ENCODE measurements at places on chromosomes 6 and 20.

- peaks cover 12% of the 10 kb centered on the region for H3K4me1 ChIP-seq
- DNase-seq: no peak
- H3K36me3 ChIP-seq: peaks cover 11% of the 10 kb centered on the region
- H3K27me3 ChIP-seq: no peaks in the 10 kb centered on the region
- no peak overlapping the region for H3K27ac ChIP-seq
These were observed 50.3 kb downstream of the TRPC4AP start for GRCh38 chr20:35042268-35042667.

- H3K27ac ChIP-seq: no peak overlapping the region
- no peaks in the 10 kb centered on the region for H3K27me3 ChIP-seq
- no peak overlapping the region for H3K4me3 ChIP-seq
- H3K36me3 ChIP-seq: no peaks in the 10 kb centered on the region
- no peak for DNase-seq
- no peaks in the 10 kb centered on the region for H3K4me1 ChIP-seq
These were observed 526.6 kb upstream of the ARID1B start for GRCh38 chr6:156250593-156250992.

- no peak for DNase-seq
- H3K27ac ChIP-seq: no peak overlapping the region
- no peak overlapping the region for H3K4me3 ChIP-seq
- H3K27me3 ChIP-seq: peaks cover 17% of the 10 kb centered on the region
- H3K36me3 ChIP-seq: no peaks in the 10 kb centered on the region
These were observed 1467.0 kb upstream of the DEFB115 start for GRCh38 chr20:29790510-29790909.

GRCh38 chr6:44653761-44654218 is 266.3 kb downstream of the CDC5L start:
- H3K4me1 ChIP-seq: peaks cover 20% of the 10 kb centered on the region
- H3K36me3 ChIP-seq: no peaks in the 10 kb centered on the region
- no peak overlapping the region for H3K4me3 ChIP-seq
- no peaks in the 10 kb centered on the region for H3K27me3 ChIP-seq
- no peak overlapping the region for H3K27ac ChIP-seq
- DNase-seq: no peak

DNA sequence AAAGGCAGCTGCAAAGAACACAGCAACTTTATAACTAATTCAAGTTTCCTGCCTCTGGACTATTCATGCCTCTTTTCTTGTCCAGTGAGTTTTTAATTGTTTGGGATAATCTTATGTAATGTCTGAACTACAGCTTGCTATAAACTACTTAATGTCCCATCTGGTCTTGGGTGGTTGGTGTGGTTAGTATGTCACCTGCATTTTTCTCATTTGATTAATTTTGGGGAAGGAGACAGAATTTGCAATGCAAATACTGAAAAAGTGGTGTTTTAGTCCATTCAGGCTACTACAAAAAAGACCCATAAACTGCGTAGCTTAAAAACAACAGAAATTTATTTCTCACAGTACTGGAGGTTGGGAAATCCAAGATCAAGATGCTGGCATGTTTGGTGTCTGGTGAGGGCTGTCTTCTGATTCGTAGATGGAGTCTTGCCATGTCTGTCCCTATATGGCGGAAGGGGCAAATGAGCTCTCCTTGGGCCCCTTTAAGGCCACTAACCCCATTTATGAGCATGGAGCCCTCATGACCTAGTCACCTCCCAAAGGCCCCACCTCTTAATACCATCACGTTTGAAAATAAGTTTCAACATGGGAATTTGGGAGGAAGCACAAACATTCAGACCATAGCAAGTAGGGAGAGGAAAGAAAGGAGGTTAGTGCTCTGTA is 22.4 kb downstream of the RNF8 start:
- DNase-seq: no peak
- H3K36me3 ChIP-seq: 0 out of 2 replicates have a peak, but pooled peaks cover 4% of the 10 kb centered on the region
- H3K4me3 ChIP-seq: no peak overlapping the region
- H3K27ac ChIP-seq: no peak overlapping the region
- H3K27me3 ChIP-seq: no peaks in the 10 kb centered on the region

DNA sequence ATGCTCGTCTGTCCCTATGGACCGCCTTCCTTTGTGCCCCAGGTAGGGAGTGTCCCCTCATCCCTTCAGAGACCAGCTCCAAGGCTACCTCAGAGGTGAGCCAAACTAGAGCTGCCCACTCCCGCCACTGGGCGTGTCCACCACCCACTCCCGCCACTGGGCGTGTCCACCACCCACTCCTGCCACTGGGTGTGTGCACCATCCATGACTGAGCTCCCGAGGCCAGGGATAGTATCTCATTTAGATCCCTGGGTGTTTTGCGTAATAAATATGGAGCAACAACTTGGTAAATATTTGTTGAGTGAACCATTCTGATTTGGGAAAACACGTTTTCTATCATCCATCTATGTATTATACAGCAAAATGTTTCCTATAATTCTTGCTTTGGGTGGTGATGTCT is 68.8 kb downstream of the ZBTB2 start:
- no peak for DNase-seq
- H3K4me1 ChIP-seq: peaks cover 51% of the 10 kb centered on the region
- H3K4me3 ChIP-seq: no peak overlapping the region
- no peaks in the 10 kb centered on the region for H3K27me3 ChIP-seq
- peak overlapping the region; percentile 41 for H3K27ac ChIP-seq

GRCh38 chr20:33475381-33476152 is 14.3 kb upstream of the CBFA2T2 start:
- no peak overlapping the region for H3K27ac ChIP-seq
- H3K27me3 ChIP-seq: no peaks in the 10 kb centered on the region
- H3K36me3 ChIP-seq: no peaks in the 10 kb centered on the region
- no peak for DNase-seq

DNA sequence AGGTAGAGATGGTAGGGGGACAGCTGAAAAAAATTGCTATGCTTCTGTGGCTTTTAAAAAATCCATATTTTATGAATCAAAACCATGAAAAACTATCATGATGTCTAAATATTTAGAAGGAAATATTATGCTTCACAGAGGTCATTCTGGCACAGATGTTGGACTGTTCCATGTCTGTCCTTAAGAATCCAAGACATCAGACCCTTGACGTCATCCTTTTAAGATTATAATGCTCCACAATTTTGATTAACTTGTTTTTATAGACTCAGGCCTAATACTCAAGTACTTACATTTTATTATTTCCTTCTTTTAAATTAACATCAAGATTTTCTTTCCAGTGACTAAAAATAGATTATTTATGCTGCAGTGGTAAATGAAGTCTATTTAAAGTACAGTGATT is 29.7 kb downstream of the FILIP1 start:
- no peak overlapping the region for H3K27ac ChIP-seq
- DNase-seq: no peak
- no peaks in the 10 kb centered on the region for H3K27me3 ChIP-seq
- no peaks in the 10 kb centered on the region for H3K36me3 ChIP-seq
- H3K4me3 ChIP-seq: no peak overlapping the region

- no peaks in the 10 kb centered on the region for H3K27me3 ChIP-seq
- no peak overlapping the region for H3K27ac ChIP-seq
- peaks cover 21% of the 10 kb centered on the region for H3K4me1 ChIP-seq
- no peaks in the 10 kb centered on the region for H3K36me3 ChIP-seq
- H3K4me3 ChIP-seq: no peak overlapping the region
These were observed 20.3 kb downstream of the MUCL3 start for GRCh38 chr6:30960907-30961673.

DNA sequence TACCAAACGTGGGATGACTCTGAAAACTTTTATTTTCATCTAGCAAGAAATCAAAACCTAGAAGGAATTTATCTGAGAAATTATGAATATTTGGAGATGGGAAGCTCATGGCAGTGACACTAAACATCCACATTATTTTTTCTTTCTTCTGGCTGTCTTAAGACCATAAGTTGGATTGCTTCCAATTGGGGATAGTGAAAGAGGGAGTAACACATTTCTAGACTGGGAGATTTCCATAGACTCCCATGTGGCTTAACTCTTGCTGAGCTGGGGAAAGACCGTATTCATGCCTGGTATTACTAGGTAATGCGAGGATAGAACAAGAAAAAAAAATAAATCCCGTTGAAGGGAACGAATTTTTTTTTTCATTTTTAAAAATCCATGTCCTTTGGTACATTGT is 120.0 kb downstream of the UTRN start:
- H3K4me1 ChIP-seq: no peaks in the 10 kb centered on the region
- no peaks in the 10 kb centered on the region for H3K36me3 ChIP-seq
- H3K4me3 ChIP-seq: no peak overlapping the region

- H3K27me3 ChIP-seq: no peaks in the 10 kb centered on the region
- no peak for DNase-seq
- no peaks in the 10 kb centered on the region for H3K4me1 ChIP-seq
- no peak overlapping the region for H3K27ac ChIP-seq
- no peak overlapping the region for H3K4me3 ChIP-seq
- H3K36me3 ChIP-seq: no peaks in the 10 kb centered on the region
These were observed 715.8 kb upstream of the HS3ST5 start for GRCh38 chr6:115058414-115059211.

DNA sequence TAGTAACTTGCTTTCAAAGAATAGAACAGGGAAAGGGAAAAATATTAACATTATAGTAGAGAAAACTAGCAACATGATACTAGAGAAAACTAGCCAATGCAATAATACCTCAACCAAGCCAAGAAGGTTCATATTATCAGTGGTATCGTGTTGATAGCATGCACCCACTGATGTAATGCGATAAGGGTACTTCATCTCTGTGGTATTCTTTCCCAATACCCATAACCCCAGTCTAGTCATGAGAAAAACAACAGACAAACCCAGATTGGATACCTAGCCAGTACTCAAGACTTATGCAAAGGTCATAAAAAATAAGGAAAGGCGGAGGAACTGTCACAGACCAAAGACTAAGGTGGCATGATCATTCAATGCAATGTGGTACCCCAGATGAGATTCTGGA is 21.0 kb downstream of the BLOC1S5 start:
- H3K27me3 ChIP-seq: no peaks in the 10 kb centered on the region
- no peaks in the 10 kb centered on the region for H3K36me3 ChIP-seq
- no peak for DNase-seq
- no peak overlapping the region for H3K27ac ChIP-seq

DNA sequence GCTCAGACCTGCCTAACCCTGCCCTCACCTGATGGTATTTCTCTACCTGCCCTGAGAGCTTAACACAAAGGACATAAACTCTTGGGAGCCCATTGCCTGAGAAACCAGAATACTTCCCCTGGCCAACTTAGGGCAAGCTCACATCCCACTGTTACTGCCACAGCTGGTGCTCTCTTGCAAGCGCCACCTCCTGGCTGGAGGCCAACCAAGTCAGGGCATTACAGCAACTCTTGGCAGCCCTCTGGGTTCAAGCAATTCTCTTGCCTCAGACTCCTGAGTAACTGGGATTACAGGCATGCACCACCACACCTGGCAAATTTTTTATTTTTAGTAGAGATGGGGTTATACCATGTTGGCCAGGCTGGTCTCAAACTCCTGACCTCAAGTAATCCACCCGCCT is 70.1 kb downstream of the HECA start:
- H3K27ac ChIP-seq: no peak overlapping the region
- H3K36me3 ChIP-seq: no peaks in the 10 kb centered on the region
- no peaks in the 10 kb centered on the region for H3K4me1 ChIP-seq
- no peak overlapping the region for H3K4me3 ChIP-seq
- no peaks in the 10 kb centered on the region for H3K27me3 ChIP-seq

GRCh38 chr6:111805511-111806164 is 67.6 kb downstream of the FYN start:
- peak overlapping the region; percentile 28 for H3K4me3 ChIP-seq
- H3K27me3 ChIP-seq: no peaks in the 10 kb centered on the region
- DNase-seq: peak; percentile 84
- peak overlapping the region; percentile 79 for H3K27ac ChIP-seq
- peaks cover 62% of the 10 kb centered on the region for H3K4me1 ChIP-seq
- peaks cover 4% of the 10 kb centered on the region for H3K36me3 ChIP-seq

DNA sequence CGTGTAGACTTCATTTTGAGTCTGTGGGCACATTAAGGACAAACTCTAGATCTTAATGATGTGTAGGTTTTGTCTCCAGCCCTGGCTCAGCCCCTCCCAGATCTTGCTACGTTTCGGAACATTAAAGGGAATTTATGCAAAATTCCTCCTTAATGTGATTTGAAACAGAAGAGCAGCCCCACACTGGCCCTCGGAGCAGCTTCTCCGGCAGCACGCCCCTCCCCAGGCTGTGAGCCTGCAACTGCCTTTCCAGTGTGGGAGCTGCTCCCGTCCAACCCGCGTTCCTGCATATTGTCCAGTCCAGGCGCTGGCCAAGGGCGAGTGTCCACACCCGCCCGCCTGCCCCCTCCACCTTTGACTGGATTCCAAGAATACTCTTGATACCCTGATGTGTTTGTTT is 257.2 kb downstream of the TAF4 start:
- no peaks in the 10 kb centered on the region for H3K36me3 ChIP-seq
- no peaks in the 10 kb centered on the region for H3K4me1 ChIP-seq
- DNase-seq: no peak
- H3K27ac ChIP-seq: no peak overlapping the region
- H3K27me3 ChIP-seq: peaks cover 99% of the 10 kb centered on the region

GRCh38 chr6:11398451-11399326 is 138.9 kb upstream of the TMEM170B start:
- no peak for DNase-seq
- H3K27ac ChIP-seq: no peak overlapping the region
- H3K36me3 ChIP-seq: no peaks in the 10 kb centered on the region
- no peaks in the 10 kb centered on the region for H3K27me3 ChIP-seq
- H3K4me3 ChIP-seq: no peak overlapping the region

GRCh38 chr20:57717797-57718196 is 8.0 kb upstream of the PMEPA1 start:
- peak; percentile 99 for DNase-seq
- peak overlapping the region; percentile 76 for H3K27ac ChIP-seq
- no peaks in the 10 kb centered on the region for H3K27me3 ChIP-seq
- H3K4me1 ChIP-seq: peaks cover 50% of the 10 kb centered on the region
- H3K4me3 ChIP-seq: peak overlapping the region; percentile 55

- no peaks in the 10 kb centered on the region for H3K36me3 ChIP-seq
- no peaks in the 10 kb centered on the region for H3K4me1 ChIP-seq
- H3K27ac ChIP-seq: no peak overlapping the region
- DNase-seq: no peak
These were observed 10.5 kb upstream of the RAMACL start for GRCh38 chr6:166596776-166597507.

- H3K4me3 ChIP-seq: no peak overlapping the region
- H3K27me3 ChIP-seq: peaks cover 68% of the 10 kb centered on the region
- H3K36me3 ChIP-seq: no peaks in the 10 kb centered on the region
- H3K27ac ChIP-seq: no peak overlapping the region
These were observed 95.3 kb upstream of the BHLHE23 start for GRCh38 chr20:63101781-63102720.

- H3K27me3 ChIP-seq: no peaks in the 10 kb centered on the region
- H3K36me3 ChIP-seq: no peaks in the 10 kb centered on the region
- DNase-seq: peak; percentile 72
- H3K27ac ChIP-seq: peak within 1 kb of the TSS; percentile 64
- H3K4me3 ChIP-seq: peak within 1 kb of the TSS; percentile 80
These were observed at the start of gene SMPDL3A for GRCh38 chr6:122789182-122790027. TSS of gene SMPDL3A (plus strand) at chr6:122789258. CDS start at chr6:122789347, 89 bp downstream.

DNA sequence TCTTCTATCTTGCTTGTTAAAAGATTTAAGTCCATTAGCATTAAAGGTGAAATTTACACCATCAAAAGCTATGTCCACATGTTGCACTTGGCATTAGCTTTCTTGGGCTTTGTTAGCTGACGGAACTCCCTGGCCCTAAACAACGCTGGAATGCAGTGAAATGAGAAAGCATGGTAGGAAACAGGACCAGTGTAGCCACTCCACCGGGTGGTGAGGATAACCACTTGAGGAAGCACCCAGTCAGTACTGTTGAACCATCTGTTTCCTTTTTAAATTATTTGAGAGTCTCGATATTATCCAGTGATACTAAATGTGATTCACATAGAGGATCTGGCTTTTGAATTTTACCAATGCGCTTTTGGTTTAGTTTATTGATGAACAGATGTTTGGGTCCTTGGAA is 374.9 kb upstream of the NOX3 start:
- no peaks in the 10 kb centered on the region for H3K4me1 ChIP-seq
- H3K36me3 ChIP-seq: no peaks in the 10 kb centered on the region
- H3K27ac ChIP-seq: no peak overlapping the region
- no peak overlapping the region for H3K4me3 ChIP-seq
- no peak for DNase-seq

Measured in PC-9 (cell line).